ENCODE measurements at places on chromosomes 3 and 15.

- DNase-seq = peak; percentile 39
Measured at GRCh38 chr3:125163739-125164601, 48.6 kb downstream of the SLC12A8 start.

DNA sequence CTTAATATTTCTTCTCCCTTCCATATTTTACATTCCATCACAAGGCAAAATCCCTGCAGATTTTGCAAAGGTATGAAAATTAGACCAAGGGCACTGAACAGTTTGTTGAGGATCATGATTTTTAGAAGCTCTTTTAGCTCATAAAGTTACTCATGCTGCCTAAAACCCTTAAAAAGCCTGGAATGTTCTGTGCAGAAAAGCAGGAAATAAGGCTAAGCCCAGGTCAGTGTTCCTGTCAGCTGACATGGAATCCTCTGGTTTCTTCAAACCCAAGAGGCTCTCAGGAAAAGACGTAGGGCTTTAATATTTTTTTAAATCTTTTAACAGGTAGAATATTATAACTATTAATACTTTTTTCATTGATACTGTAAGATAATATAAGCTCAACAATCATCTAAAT lies 8.2 kb downstream of the CBLB start:
- DNase-seq = no peak

DNA sequence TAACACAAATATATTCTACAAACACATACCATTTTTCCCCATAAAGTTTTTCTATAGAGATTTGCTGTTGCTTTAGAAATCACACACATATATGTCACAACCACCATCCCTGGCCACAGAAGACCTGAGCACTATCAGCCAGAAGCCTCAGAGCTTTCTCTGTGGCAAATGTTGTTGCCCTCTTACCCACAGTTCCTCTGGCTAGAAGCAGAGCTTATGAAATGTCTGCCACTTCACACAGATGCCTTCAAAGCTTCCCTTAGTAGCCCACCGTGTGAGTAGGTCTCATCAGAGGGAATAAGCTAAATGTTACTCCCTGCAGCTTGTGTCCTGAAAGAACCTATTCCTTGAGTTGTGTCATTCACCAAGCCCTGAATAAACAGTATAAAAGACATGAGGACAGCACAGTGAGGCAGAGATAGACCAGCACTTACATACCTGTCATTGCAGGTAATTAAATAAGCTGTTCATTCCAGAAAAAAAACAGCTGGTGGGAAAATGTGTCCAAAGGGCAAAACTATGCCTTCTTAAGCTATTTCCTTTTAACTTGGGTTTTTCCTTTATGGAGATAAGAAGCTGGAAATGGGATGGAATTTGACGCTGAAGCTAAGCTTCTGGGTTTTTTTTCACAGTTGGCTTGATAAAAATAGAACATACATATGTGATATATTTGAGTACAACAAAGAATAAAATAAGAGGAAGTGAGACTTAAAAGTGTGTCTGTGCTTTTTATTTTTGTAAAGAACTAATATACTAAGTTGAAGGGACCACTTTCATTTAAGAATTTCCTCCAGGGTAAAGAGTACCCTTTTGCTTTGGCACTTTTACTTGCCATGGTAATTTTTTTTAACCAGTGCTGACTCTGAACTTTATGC lies 391.4 kb downstream of the KCNH8 start:
- DNase-seq = no peak

GRCh38 chr3:50408443-50408944 lies 49.2 kb upstream of the TMEM115 start:
- DNase-seq = no peak

DNA sequence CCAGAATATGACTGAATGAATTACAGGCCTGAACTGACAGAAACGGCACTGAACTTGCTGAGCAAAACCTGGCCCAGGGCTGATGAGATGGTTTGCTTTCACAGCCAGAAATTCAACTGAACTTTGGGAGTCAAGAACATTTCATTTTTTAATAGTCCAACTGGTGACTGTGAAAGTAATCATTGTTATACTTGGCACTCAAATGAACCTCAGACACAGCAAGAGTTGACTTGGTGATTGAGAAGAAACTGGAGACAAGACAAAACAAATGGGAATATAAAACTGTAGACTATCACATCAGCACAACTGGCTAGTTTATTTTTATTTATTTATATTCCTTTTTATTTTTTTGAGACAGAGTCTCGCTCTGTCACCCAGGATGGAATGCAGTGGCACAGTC lies 858.9 kb upstream of the CFAP20DC start:
- no peak for DNase-seq

DNA sequence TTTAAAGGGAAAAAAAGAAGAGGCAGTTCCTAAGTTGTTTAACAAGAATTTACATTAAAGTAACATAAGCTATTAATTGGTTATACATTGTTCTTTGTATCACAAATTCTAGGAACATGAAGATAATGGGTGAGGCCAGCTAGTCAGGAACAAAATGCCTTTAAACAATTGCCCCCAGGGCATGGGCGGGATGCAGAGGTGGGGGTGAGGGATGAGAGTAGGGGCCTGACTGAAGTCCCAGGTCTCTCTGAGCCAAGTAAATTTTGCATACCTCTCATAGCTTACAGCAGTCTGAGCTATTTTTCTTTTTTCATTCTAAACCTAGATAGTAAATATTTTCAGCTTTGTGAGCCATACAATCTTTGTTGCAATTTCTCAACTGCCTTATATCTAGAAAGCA lies 77.8 kb upstream of the RNU6-1 start:
- DNase-seq = no peak

Measured in AML-193 (cell line).